Natural killer cell (primary cell): ENCODE measurements at places on chromosomes 12 and 14. TPM values are rescaled to one million over a fixed set of nuclear protein-coding genes. Genes with fewer than 3 reads are reported as not detected.

Gene PLEKHG7
- total RNA-seq = not detected

GRCh38 chr14:77761205-77761931 lies 412 bp upstream of the SNW1 start:
- DNase-seq = no peak

DNA sequence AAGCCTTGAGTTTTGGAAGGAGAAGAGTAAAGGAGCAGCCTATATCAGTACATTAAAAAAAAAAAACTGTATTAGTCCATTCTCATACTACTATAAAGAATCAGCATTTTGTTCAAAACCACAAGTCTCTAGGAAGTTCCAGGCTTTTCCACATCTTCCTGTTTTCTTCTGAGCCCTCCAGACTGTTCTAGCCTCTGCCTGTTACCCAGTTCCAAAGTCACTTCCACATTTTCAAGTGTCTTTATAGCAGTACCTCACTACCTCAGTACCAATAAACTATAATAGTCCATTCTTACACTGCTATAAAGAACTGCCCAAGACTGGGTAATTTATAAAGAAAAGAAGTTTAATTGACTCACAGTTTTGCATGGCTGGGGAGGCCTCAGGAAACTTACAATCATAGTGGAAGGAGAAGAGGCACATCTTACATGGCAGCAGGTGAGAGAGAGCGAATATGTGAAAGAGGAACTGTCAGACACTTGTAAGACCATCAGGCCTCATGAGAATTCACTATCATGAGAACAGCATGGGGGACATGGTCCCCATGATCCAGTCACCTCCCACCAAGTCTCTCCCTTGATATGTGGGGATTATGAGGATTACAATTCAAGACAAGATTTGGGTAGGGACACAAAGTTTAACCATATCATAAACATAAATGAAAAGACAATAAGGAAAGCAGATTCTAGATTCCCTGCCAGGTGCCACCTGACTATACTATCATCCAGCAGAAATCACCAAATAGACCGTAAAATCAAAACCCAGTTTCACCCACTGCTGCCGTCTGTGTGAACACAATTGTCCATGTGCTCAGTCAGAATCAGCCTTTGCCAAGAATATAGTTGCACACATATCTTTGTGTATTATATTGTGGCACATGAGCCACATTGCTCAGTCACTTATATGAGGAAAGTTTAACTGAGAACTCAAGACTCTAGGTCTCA lies 27.8 kb downstream of the TOGARAM1 start:
- DNase-seq = no peak

Gene HOXC9
- not detected for total RNA-seq

DNA sequence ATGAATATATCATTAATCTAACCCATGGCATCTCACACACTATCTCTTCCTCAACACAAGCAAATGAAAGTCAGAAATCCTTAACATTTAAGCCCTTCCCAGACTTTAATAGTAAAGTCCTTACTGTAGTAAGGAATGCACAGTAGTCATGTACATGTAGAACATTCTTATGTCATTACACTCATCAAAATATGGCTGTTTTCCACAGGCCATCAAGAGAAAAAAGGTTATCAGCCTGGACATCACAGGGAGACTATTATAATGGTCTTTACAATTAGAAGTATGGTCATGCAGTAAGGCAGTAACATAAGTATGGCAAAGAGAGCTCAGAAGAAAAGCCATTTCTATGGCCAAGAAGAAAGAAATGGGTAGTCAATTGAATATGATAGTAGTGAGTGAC lies 121.2 kb downstream of the SLC6A15 start:
- no peak for DNase-seq

Gene MYH6
- not detected for total RNA-seq

DNA sequence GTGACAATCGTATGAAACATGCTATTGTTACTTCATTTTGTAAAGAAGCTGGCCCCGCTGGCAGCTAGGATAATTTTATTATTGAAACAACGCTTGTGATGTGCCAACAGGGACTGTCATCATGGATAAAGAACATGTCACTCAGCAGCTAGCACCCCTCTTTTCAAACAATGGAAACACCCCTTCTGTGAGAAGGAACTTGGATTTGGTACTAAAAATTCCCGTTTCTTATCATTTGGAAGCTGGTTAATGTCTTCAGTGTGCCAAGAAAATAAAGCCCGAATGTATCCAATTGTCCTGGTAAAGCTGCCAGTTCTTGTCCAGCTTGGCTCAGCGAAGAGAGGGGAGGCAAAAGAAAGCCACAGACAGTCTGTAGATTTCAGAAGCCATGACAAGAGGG lies 186.6 kb downstream of the PHLDA1 start:
- DNase-seq = no peak

DNA sequence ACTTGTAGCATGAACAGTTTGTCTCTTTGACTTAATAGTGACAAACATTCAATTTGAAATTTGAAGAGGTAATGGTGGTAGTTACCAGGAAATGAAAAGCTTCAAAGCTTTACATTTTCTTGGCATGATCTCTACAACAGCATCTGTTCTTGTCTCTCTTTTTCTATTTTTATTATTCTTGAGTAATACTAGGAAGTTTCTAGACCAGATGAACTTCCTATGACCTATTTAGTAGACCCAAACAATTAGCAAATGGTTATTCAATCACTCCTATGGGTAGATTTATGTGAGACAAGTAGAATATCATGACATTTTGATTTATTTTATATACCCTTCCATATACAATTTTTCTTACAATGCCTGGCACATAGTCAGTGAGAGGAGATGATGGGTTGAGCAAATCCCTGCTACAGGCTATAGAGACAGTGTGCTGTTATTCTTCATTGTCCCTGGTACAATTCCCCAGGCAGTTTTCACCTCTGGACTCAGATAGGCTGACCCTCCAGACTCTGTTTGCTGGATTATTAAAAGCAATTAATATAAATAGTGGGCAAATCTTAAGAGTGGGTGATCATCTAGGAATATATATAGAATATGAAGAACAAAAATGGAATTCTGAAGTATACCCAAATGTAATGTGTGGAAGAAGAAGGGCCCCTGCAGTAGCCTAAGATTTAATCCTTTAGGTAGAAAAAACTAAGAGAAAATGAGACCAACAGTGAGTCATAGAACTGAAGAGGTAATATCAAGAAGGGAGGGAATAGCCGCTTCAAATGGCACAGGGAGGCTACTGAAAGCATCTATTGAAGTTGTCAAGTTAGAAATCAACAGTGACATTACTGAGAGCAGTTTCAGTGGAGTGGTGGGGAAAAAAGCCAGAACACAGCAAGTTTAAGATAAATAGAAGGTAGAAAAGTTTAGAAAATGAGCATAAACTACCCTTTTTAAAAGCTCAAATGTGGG lies 512.0 kb downstream of the FOXG1 start:
- DNase-seq = no peak

GRCh38 chr14:94388384-94389103 lies at the start of gene SERPINA1:
Gene SERPINA1, minus strand, starts transcription at chr14:94388602. Its CDS starts 5,365 bp downstream, at chr14:94383237.
- DNase-seq = no peak

Gene PTPN6
- total RNA-seq = 312 TPM
